Smooth muscle cell of the pulmonary artery (primary cell): ENCODE measurements at places on chromosomes 3 and 15. TPM values are rescaled to one million over a fixed set of nuclear protein-coding genes. Genes with fewer than 3 reads are reported as not detected.

Gene PARP15
- 0.03 and 0.13 TPM in 2 replicates for total RNA-seq

Gene TRAT1
- total RNA-seq: not detected in 2 replicates

Gene LEKR1
- 0.20 and 0.63 TPM in 2 replicates for total RNA-seq

Gene FRMD4B
- 0.83 and 4.2 TPM in 2 replicates for total RNA-seq

Gene SKOR1
- 0.07 and 0.17 TPM in 2 replicates for total RNA-seq
